ENCODE measurements at places on chromosomes 12 and 14.

GRCh38 chr12:23127701-23128100 lies 502.7 kb downstream of the ETNK1 start:
- no peak for DNase-seq

GRCh38 chr12:115820656-115821055 lies 456.8 kb downstream of the MED13L start:
- DNase-seq, result no peak

GRCh38 chr12:76375939-76376338 lies 27.7 kb upstream of the BBS10 start:
- DNase-seq, result no peak

DNA sequence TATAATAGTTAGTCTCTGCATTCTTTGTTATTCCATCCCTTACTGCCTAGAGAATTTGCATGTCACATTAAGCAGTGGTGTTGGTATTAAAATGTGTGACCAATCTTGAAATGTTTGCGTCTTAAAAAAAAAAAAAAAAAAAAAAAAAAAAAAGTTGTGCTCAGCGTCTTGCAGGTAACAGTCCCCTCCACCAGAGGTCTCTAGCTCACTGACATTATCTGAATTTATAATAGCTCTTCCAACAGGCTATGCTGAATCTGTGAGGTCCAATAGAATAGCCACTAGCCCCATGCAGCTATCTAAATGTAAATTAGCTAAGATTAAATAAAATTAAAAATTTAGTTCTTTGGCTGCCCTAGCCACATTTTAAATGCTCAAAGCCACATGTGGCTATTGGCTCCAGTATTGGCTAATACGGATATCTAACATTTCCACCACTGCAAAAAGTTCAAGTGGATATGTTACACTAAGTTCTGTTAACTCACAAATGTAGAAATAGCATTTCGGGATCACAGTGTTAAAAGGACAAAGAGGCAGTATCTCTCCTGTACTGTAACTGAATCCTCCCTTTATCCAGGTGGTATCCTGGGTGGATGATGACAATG lies 28.7 kb downstream of the NKX2-8 start:
- DNase-seq, result no peak

DNA sequence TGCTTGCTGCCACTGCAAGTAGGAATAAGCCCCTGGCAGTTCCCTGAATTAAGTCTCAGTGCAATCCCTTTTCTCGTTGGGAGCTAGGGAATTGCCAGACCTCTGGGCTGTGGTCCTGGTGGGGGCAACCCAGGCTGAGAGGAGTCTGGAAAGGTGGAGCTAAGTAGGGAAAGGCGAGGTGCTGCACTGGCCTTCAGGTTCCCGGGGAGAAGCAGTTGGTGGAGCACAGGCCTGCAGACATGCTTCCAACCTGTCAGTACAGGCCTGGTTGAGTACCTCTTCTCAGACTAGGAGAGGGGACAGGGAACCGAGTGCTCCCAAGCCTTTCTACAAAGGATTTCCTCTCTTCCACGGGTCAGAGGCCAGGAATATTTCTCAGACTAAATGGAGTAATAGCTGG lies 1.5 kb downstream of the NRIP2 start:
- no peak for DNase-seq

GRCh38 chr14:67576216-67576955 lies 23.7 kb downstream of the PIGH start:
- no peak for DNase-seq

- DNase-seq, result no peak
Observed at GRCh38 chr14:59087711-59088110, 100.8 kb upstream of the DAAM1 start.

Measured in thoracic aorta (tissue), 2 donors.